NCI-H460 (cell line): ENCODE measurements at places on chromosomes 1 and 21.
A peak's percentile ranks its signal among the peaks of the same experiment; 100 is the strongest.

DNA sequence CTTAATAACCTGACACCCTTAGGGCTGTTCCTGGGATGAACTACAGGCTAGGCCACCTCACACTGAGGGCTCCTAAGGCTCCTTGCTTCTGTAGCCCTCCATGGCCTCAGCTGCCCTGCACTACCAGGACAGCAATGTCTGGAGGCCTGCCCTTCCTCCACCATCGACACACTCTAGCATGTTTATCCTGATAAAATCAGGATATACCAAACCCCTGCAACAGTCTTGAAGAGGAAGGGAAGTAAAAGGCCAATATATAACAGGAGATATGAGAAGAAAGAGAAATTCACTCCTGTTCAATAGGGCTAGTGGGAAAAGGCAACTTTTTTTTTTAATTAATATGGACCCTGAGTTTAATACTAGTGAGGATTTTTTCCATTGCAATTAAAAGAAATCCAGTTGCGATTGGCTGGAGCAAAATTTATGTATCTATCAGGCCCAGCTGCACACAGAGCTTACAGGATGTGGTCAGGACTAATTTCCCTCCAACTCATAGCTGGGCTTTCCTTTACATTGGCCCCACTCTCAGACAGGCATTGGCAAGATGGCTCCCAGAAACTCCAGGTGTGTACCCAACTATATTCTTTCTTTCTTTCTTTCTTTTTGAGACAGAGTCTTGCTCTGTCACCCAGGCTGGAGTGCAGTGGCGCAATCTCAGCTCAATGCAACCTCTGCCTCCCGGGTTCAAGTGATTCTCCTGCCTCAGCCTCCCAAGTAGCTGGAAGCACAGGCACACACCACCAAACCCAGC, 13.5 kb upstream of the ATP2B4 start:
- no peak for DNase-seq

DNA sequence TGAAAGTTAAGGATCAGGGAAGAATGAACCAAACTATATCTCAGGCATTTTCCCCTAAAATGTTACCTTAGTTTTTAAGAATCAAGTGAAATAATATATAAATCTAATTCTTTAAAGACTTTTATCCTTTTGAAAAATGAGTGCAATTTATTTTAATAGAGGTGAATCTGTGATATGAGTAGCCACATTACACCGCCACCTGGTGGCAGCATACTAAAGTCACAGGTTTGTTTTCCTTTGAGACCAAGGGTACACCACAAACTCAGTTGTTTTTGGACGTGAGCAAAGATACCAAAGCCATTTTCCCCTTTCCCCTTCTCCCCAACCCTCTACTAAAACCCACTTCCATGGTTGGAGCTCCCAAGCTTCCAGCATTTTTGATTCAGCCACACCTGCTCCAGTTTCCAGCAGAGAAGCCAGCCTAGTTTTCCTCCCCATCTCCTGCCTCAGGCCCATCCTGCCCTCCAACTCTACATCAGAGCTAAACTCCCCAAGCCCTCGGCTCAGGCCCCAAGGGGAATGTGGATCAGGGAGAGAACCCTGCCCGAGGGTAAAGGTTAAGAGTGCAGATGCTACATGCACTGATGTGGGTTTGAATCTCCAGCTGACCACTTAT, 22.9 kb upstream of the LDLRAP1 start:
- DNase-seq: peak; percentile 36

GRCh38 chr1:230940848-230941247, 37.8 kb downstream of the TTC13 start:
- DNase-seq: no peak

DNA sequence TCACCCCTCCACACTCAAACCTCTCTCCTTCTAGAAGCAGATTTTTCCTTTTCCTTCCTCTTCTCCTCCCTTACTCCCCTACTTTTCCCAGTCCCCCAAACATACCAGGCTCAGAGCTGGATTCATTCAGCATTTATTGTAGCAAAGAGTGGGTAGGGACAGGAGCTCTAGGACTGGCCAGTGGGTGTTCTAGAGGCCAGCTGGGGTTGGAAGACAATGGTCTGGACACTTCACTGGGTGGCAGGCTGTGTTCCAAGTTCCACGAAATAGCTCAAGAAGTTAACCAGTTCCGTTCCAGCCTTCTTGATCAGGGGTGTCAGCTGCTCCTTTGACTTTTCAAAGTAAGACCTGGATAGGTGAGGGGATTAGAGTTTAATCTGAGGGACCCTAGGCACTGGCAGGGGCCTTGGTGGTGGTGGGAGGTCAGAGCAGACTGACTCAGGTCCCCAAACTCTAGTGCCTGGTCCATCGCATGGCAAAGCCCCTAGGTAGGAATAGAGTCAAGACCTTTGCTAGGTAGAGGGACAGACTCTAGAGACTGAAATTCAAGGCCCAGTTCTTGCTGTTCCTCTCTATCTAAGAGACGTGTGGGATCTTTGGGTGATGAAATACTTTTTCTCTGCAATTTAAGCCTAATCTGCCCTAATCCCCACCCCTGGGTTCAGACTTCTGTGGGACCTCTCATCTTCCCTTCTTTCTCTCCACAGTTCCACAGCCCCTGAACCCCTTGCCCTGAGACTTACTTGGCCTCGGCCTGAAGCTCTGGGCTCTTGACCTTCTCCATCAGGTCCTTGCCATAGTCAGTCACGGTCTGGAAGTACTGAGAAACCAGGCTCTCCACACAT, 1.0 kb downstream of the APOA2 start:
- no peak for DNase-seq

DNA sequence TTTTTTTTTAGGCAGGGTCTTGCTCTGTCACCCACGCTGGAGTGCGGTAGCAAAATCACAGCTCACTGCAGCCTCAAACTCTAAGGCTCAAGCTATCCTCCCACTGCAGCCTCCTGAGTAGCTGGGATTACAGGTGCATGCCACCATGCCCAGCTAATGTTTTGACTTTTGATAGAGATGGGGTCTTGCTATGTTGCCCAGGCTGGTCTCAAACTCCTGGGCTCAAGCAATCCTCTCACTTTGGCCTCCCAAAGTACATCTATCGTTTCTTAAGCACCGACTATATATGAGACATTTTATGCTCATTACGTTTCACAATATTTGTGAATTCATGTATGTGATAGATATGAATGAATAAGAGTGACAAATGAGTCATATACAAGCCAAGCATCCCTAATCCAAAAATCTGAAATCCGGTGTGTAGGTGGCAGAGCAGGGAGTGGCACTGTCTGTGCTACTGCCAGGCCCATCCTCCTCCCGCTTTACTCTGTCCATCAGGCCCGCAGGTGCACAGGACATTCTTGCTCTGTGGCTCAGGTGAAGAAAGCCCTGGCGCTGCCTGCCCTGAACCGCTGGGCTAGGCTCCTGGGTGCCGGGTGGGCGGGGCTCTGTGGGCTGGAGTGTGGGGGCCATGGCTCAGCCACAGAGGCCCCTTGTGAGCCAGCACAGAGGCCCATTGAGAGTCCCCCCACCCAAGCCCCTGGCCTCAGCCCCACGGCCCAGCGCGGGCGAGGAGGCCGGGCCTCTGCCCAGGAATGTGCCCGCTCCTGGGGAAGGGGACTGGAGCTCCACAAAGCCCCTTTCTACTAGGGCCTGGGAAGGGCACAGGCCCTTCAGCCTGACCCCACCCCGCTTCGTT, 45.3 kb downstream of the HSPG2 start:
- no peak for DNase-seq

DNA sequence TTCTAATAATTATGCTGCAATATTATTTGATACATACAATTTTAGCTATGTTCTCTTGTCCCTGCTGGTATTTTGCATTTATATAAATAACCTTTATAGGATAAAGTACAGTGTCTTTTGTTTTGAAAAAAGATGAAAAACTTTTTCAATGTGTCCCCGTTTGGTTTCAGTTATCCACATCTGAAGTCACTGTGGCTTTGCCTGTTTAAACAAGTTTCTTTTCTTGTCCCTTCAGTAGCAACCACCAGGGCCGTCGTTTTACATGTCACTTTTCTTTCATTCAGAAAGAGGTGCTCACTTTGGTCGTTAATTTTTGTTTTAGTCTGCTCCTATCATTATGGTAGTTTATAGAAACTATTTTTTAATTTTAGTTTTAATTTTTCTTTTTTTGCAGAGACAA, 41.4 kb downstream of the RABGAP1L start:
- no peak for DNase-seq

GRCh38 chr1:56123421-56123820, 455.9 kb downstream of the PLPP3 start:
- DNase-seq: no peak

GRCh38 chr1:101288491-101288944, 51.7 kb downstream of the S1PR1 start:
- peak; percentile 70 for DNase-seq

DNA sequence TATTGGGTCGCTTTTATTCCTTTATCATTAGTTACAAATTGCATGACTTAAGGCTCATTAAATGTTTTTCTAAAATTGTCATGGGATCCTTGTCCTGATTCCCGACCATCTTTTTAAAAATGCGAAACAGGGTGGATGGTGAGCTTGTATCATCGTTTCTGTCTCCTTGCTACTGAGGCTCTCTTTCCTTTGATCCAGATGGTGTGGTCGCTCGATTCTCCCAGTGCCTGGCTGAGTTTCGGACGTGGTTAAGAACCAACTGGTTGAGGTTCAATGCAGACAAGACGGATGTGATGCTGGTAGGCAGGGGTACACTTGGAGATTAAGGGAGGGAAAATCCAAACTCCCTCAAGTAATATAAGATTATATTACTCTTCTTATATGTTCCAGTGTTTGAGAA, 1.2 kb downstream of the MIER1 start:
- no peak for DNase-seq

- peak; percentile 89 for DNase-seq
Observed at GRCh38 chr1:205294175-205294917, 27.2 kb downstream of the NUAK2 start.

GRCh38 chr1:76835203-76835602, 32.1 kb upstream of the ST6GALNAC5 start:
- DNase-seq: no peak

DNA sequence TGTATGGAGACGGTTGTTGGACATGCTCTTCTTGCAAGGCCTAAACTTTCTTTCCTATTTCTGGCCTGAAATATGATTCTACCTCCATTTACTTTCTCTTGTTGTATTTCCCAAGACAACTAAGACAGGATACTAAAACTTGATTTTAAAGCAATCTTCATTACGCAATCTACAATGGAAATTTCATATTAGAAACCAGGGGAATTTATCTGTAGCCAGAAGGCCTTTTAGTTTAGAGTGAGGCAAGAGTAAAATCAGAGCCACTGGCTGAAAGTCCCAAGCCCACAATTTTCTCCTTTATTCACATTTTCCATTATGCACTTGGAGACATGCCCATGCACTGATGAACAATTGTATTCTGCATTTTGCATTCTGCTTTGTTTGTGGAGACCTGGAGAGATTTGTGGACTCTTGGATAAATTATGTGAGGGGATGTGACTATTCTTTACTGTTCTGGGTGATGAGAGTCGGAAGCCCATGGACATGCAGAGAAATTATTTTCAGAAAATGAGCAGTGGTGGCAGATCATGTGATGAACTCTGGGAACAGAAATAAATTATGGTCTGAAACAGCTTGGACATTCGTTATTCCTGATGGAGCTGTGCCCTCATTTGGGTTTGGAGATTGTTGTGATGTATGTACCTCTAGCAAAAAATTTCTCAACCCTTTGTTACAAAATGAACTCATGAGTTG, 336.8 kb downstream of the SEC16B start:
- no peak for DNase-seq

- DNase-seq: no peak
Observed at GRCh38 chr1:153698020-153698922, 19.8 kb downstream of the NPR1 start.

DNA sequence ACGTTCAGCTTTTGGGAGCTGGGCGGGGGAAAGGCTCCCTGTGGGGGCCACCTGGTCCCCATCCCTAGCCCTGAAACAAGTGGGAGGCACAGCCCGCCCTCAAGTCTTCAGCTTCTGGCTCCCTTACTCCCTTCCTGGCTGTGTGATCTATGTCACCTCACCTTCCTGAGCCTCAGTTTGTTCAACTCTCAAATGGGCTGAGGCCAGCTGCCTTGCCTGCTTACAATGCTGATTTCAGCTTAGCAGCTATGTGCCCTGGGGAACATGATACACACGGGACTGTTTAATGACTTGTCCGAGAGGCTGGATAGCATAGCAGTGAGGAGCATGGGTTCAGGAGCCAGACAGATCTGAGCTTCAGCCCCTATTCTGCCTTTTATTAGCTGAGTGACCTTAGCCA, 19.3 kb downstream of the GRHL3 start:
- DNase-seq: no peak

DNA sequence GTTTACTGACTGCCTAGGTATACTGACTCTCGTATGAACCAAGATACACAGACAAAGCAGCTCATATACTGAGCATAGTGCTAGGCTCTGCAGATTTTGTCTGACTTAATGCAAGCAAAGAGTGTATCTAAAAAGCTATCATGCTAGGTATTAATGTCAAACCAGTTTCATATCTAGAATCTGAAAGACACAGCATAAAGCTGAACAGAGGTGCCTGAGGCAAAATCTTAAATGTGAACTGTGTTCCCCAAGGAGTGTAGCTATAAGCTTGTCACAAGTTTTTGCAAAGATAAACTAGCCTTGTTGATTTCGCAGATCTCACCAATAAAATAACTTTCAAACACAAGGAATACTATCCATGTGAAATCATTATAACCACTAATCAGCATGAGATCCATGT, 18.1 kb downstream of the JAK1 start:
- no peak for DNase-seq

DNA sequence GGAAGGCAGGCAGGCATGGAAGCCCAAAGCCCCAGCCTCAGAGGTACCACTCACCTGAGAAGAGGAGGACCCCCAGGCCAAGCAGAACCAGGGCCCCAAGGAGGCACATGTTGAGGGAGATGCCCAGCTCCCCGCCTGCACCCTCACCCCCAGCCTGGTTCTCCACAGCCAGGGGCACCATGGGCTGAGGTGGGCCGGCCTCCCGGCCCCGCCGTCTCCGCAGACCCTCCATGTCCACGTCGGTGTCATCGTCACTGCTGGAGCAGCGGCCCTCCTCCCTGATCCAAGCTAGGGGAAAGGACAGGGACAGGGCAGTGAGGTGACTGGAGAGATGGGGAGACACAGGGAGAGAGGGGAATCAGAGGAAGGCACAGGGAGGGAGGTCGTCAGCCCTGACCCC, 7.8 kb downstream of the PBXIP1 start:
- no peak for DNase-seq

GRCh38 chr1:78003882-78004718, 639 bp upstream of the DNAJB4 start:
- DNase-seq: peak; percentile 81
